ENCODE measurements at places on chromosomes 6 and 20.

GRCh38 chr6:44342489-44342888, at the start of gene SPATS1:
SPATS1 (plus strand) TSS chr6:44342650; CDS start chr6:44343096, 446 bp downstream.
- DNase-seq = peak; percentile 15

GRCh38 chr6:26086211-26086610, 1.0 kb upstream of the HFE start:
- no peak for DNase-seq

GRCh38 chr6:47379328-47379727, 69.6 kb upstream of the TNFRSF21 start:
- no peak for DNase-seq

DNA sequence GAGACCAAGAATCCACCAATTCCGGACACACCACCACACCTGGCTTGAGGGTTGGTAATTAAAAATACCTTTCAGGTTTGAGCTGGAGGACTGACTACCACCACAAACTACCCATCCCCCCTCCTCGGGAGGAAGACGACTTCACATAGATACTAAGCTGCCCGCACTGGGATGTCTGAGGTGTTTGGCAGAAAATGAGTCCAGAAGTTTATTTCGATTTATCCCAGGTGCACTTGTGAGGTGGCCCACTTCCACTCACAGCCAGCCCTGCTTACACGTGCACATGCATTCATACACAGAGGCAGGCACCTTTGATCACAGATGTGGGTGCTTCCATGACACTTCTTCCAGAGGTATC, 187.1 kb downstream of the ID4 start:
- DNase-seq = no peak

- no peak for DNase-seq
Measured at GRCh38 chr6:68978411-68978810, 343.3 kb downstream of the ADGRB3 start.

GRCh38 chr20:21361266-21361665, 36.1 kb downstream of the NKX2-4 start:
- no peak for DNase-seq

GRCh38 chr6:133550026-133550425, 308.9 kb downstream of the EYA4 start:
- no peak for DNase-seq

GRCh38 chr6:842141-842540, 149.2 kb upstream of the EXOC2 start:
- no peak for DNase-seq
